ENCODE measurements at places on chromosomes 5 and 9.

DNA sequence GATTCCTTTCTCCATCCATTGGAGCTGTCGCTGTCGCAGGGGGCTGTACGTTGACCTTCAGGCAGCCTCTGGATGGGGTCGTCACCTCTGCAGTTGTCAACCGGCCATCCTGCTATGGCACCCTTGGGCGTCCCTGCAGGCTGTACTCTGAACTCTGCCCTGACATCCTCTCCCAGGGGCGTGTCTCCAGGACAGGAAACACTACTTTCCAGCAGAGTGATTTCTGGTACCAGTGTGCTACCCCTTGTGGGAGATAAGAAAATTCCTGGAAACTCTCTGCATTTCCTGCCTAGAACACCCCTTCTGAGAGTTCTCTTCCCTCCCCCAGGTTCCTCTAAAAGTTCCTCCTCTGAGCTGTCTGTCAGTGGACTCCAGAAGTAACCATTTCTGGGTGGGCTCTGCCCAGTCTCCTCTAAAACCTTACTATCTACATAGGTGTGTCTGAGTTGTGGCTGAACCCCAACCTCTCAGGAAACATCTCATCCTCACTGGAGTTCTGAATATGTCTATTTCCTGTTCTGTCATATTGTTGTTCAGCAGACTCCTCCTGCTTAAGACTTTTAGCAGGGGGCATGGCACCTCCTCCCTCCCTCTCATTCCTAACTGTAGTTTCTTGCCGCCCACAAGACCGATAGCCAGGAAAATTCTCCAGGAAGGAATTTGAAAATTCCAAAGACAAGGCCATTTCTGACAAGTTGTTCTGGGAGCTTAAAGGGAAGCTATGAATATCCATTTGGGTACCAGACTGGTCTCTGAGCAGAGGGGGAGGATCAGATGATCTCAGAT is 145.3 kb upstream of the RASEF start:
- no peak for DNase-seq

- DNase-seq: no peak
Measured at GRCh38 chr9:71743882-71744281, 24.4 kb downstream of the CEMIP2 start.

GRCh38 chr9:11868795-11869194 is 824.4 kb upstream of the TYRP1 start:
- no peak for DNase-seq

DNA sequence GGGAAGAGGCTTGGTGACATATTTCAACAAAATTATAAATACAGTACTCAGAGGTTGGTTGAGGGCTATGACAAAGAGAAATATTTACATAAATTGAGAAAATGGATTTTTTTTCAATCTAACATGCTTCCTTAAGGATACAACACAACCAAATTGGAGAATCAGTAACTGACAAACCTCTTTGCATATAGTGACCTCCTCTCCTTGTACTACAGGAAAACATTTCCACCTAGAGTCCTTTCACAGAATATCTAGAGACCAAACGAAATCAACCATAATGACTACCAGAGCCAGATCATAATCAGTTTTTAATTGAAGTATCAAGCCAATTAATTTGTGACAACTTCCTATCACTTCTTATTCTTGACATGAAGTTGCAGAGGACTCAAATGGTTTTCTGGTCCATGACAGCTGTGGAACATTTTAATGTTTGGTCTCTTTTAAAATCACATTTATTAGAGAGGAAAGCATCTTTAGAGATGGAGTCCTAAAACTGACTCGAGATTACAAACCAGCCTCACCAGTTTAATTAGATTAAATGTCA is 1636.5 kb upstream of the C9orf72 start:
- DNase-seq: no peak

GRCh38 chr5:173750538-173751265 is 134.3 kb upstream of the BOD1 start:
- no peak for DNase-seq

GRCh38 chr5:160213537-160213936 is 15.8 kb upstream of the FABP6 start:
- no peak for DNase-seq

GRCh38 chr9:76717613-76718012 is 46.6 kb upstream of the PCA3 start:
- no peak for DNase-seq

DNA sequence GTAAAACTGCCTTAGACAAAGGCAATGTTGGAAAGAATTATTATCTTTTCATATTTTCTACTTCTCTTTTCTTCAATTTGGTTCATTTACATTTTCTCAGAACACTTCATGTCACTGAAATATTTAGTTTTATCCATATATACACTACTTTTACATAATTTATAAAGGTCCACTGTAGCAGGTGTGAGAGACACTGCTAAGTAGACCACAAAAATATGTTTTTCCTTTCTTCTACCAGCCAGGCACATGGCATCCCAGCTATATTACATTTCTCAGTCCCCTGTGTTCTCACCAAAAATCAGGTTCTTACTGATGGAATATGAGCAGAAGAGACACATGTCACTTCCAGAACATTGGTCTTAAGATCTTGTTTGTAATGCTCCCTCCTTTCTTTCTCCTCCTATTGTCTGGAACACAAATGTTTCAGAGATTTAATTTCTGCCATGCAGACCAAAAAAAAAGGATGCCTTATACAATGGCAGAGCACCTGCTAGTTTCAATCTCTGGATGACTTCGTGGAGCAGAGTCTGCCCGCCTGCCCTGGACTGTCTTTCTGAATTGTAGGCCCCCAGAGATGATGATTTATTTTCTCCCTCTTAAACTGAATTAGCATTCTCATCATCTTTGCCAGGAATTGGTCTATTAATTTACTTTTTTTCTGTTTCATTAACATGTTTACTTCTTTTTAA is 125.4 kb upstream of the ACOT12 start:
- DNase-seq: no peak
